Stimulated activated CD8-positive, alpha-beta memory T cell treated with anti-CD3 and anti-CD28 coated beads, Interleukin-7, amount 100 ng/mL, for 1 hour (primary cell): ENCODE measurements at places on chromosomes 11 and 22.

DNA sequence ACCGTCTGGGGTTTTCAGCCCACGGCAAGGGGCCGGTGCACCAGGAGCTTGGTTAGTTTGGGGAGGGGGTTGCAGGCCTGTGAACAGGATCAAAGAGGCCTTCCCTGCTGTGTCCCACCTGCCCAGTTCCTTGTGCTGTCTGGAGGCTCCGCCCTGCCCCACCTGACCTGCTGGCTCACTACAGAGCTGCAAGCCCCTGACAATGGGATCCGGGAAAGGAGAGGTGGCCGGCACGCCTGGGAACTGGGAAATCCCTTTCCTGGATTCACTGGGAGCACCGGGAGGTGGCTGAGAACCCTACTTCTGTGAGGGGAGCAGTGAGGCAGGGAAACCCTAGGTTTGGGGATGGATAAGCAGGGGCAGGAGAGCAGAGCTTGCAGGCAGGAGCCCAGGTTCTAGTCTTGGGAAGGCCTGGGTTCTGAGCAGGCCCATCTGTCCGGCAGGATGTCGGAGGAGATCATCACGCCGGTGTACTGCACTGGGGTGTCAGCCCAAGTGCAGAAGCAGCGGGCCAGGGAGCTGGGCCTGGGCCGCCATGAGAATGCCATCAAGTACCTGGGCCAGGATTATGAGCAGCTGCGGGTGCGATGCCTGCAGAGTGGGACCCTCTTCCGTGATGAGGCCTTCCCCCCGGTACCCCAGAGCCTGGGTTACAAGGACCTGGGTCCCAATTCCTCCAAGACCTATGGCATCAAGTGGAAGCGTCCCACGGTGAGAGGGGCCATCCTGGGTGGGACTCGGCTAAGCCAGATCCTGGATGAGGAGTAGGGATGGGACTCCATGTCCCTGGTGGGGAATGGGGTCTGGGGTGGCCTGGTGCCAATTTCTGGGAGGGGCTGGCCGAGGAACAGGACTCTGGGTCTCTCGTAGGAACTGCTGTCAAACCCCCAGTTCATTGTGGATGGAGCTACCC, 786 bp downstream of the CAPN1 start:
- no peak for DNase-seq

DNA sequence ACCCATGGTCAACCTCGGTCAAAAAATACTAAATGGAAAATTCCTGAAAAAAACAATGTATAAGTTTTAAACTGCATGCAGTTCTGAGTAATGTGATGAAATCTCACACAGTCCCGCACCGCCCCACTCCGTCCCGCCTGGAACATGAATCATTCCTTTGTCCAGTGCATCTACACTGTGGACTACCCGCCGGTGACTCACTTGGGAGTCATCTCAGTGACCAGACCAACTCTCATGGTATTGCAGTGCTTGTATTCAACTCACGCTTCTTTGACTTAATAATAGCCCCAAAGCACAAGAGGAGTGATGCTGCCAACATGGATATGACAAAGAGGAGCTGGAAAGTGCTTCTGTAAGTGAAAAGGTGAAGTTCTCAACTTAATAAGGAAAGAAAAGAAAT, 48.8 kb downstream of the ARHGAP32 start:
- no peak for DNase-seq

GRCh38 chr11:13339195-13340153, 61.9 kb downstream of the BMAL1 start:
- DNase-seq: no peak

DNA sequence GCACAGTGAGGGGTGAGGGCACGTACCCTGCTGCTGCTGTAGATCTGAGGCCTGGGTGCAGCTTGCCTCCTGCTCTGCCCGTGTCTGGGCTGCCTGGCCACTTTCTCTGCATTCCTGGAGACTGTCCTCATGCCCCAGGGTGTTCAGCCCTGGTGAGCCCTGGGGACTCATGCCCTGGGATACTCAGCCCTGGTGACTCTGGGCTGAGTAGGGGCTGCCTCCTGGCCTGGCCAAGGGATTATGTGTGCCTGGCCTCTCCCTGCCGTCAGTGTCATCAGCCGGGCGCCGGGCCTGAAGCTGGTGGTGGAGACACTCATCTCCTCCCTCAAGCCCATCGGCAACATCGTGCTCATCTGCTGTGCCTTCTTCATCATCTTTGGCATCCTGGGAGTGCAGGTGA, 94.7 kb downstream of the CACNA1I start:
- DNase-seq: no peak

- DNase-seq: no peak
These were observed 232.8 kb downstream of the GRIK4 start for GRCh38 chr11:120744016-120744994.

DNA sequence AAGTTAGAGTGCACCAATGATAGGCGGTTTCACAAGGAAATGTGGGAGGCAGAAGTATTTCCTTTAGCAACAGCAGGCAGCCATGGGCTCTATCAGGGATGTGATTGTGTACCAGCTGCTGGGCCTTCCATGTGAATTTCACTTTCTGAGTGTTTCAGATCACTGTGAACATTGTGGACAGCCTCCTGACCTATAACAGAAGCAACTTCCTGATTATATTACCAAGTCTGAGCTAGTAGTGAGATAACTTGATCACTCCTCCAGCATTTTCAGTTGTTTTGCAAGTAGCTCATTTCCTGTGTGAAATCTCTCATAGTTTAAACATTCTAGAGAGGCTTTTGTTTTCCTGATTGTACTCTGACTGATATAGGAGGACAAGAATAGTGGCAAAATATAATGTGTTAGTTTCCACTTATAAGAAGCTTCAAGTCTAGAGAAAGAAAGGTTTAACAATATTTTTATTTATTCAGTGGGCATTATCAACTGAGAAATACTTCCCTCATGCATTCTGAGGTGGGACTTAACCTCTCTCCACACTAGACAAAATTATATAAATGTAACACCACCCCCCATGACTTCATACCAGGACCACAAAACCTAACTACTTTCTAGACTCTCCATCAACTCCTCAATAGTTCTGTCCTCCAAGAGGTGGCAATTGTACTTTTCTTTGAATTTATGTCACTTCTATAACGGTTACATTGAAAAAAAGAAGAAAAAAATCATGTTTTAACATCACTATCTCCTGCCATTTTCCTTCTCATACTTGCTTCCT, 184.2 kb upstream of the LUZP2 start:
- no peak for DNase-seq

- DNase-seq: no peak
These were observed 48.7 kb downstream of the IGF2 start for GRCh38 chr11:2090172-2091111.

DNA sequence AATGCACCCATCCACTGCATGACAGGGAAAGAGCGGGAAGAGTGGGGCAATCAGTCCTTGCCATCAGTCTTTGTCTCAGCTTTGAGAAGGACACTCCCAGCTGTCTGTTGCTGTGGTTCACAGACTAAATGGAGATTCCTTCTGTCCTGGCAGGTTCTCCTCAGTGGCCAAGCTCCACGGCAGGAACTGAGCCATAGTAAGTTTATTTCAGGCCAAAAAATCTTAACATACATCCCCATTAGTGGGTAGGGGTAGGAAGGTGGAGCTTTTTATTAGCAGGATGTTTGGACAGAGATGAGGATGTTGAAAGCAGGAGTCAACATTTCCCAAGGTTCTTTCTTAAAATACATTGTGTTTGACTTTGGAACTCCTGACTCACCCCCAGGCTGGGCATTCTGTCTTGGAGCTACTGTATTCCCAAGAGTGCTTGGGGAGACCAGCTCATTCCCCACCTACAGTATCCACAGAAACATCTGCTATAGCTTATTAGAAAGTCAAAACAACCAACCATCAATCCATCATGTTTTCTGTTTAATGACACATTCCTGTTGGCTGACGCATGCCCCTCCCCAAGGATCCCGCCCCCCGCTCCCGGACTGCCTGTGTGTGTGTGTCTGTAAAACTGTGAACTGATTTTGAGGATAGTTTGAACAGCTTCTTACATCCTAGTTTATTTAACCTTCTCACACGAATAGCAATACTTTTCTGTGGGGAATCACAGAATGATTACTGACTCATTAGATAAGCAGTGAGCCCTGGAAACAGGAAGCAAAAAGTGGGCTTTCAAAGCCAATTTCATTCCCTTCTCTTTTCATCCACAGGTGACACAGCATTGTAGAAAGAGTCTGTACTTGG, 109.5 kb downstream of the CCDC81 start:
- no peak for DNase-seq

- DNase-seq: no peak
These were observed 122.2 kb downstream of the DCDC1 start for GRCh38 chr11:31247321-31247720.

DNA sequence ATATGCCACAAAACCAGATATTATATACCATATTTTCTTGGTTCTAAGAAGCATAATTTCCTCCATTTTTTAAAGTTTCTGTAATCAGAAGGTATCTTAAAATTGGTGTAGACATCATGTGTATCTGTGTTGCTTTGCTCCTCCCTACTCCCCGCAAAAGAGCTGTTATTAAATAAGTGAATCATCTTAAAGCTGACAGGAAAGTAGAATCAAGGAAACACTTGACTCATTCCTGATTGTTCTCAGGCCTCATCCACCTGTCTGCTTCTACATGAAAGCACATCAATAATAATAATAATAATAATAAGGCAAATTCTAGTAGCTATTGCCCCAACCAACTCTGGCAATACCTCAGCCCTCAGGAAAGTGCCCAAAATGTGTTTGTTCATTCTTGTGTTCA, 26.2 kb upstream of the GUCY1A2 start:
- DNase-seq: no peak

- DNase-seq: no peak
These were observed 65.8 kb upstream of the MYOD1 start for GRCh38 chr11:17653611-17654010.

- DNase-seq: no peak
These were observed 143.0 kb downstream of the APIP start for GRCh38 chr11:34773211-34773610.

GRCh38 chr11:16779436-16779835, 41.0 kb downstream of the C11orf58 start:
- no peak for DNase-seq

DNA sequence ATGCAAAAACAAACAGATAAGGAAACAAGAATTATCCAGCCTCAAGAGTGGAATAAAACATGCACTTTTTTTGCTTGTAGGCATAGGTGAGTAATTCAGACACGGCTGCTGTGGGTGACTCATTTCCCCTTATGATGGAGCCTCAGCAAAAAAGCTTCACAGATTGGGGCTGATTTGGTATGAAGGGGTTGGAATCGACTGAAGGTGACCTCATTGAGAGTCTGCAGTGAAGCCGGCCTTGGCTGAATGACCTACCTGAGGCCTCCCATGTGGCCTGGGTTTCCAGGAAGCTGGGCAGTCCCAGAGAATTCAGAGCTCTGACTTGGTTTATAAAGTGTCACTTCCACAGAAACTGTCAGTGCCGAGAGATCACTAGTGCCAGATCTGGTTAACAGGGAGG, 34.2 kb upstream of the VPREB1 start:
- no peak for DNase-seq

- no peak for DNase-seq
These were observed 240.0 kb upstream of the BLID start for GRCh38 chr11:122355968-122356367.

DNA sequence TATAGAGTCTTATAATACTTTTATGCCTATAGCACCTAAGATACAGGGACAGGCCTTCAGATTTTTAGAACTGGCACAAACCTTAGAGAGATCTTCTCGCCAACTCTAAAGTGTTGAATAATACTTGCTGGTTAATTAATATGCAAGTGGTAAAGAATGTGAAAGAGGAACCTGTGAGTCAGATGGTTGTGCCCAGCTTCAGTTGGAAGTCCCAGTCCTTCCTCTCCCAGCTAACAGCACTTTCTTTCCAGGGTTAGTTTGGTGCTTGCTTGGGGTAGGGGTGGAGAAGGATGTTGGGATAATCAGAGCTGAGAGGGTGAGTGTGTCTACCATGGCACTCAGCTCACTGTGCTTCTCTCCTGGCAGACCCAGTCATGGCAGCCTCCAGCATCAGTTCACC, 4.9 kb upstream of the TMEM132A start:
- DNase-seq: no peak

- DNase-seq: no peak
These were observed 43.2 kb downstream of the ARHGAP42 start for GRCh38 chr11:100730266-100730665.

- no peak for DNase-seq
These were observed 476.9 kb downstream of the MIAT start for GRCh38 chr22:27134315-27134701.

GRCh38 chr11:72195518-72196270, 3.8 kb downstream of the FOLR1 start:
- no peak for DNase-seq

- DNase-seq: no peak
These were observed 340.0 kb downstream of the METTL15 start for GRCh38 chr11:28448186-28448585.

DNA sequence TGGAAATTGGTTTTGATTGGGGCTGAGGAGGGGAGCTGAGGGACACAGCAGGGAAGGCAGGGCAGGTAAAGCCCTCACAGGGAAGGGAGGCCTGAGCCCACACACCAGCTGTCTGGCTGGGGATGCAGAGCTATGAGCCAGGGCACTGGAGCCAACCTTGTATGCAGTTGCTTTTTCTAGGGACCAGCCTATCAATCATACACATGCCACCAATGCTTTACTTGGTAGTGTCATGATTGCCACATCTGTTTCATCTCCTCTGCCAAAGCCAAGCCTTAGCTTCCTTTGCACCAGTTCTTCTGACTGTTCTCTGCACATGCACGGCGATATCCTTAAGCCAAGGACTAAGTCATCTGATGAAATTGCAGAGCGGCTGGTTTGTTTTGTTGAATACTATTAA, 207.1 kb upstream of the PLET1 start:
- DNase-seq: no peak

GRCh38 chr11:10855295-10855694, 2.6 kb downstream of the ZBED5 start:
- DNase-seq: no peak

DNA sequence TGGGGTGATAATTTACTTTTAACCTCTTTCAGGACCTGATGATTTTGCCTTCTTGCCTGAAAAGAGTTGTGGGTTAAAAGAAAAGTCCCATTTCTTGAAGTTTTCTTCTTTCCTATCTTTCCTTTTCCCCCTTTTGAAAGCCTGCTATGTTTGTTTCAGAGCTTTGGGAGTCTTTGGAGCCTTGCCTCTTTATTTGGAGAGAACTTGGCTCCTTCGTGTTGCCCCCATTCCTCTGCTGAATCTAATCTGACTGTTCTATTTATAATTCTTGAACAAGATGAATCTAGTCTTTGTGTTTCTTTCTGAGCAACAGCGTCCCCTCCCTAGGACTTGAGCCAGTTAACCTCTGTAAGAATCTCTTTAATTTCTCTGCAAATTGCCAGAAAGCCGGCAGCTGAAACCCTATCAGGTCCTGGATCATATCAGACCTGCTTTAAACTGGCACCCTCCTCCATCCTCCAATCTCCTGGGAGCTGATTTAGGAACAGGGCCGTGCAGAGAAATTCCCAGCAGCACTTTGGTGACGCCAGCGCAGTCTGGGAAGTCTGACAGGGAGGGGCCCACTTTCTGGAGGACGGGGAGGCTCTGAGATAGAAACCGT, 289.1 kb upstream of the SORL1-AS1 start:
- DNase-seq: no peak
